ENCODE measurements at places on chromosomes 6 and 20.

- DNase-seq, result no peak
These were observed 92.8 kb downstream of the ARID1B start for GRCh38 chr6:156869980-156870398.

DNA sequence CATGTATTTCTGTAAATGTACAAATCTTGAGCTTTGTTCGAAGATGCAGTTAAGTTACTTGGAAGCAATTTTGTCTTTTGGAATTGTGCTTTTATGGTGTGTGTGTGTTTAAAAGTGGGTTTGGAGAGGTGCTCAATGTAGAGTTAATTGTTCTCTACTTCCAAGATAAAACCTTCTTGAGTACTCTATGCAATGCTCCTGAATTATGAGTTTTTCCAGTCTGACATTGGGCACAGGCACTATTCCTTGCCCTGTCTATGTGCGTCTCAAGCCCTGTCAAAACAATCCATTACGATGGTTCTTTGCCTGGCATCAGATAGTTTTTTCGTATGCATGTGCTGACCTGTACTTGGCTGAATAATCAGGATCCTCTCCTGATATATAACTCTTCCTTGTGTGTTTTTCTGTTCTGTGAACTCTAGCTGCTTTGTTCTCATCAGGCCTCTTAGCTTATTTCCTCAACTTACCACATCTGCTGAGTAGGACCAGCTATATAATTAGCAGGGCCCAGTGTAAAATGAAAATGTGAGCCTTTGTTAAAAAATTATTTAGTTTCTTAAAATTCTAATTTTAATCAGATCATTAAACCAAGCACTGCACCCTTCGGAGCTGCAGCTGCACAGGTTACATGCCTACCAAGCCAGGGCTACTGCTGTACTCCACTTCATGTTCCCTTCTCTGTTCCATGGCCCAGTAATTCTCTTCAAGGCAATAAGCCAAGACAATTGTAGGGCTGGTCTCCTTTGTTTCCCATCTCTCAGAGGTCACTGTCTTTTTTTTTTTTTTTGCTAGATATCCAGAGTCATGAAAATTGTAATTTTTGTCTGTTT lies 160.1 kb downstream of the ZFAND3 start:
- no peak for DNase-seq

DNA sequence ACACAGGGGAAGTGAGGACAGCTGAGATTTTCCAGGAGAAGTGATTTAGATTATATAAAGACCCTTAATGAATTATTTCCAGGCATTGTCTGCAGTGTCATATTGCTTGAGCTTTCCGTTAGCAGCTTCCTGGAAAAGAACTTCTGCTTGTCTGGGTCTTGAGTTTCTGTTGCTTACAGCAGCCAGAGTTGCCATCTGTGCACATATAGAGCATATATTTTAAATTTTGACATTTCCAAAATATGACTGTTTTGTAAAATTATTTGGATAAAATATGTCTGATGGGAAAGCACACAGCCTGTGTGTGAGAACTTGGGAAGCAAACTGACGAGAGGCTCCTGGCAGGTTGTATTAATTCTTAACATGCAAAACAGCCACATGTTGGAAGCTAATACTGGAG lies 21.0 kb upstream of the NKX2-2 start:
- DNase-seq, result no peak

DNA sequence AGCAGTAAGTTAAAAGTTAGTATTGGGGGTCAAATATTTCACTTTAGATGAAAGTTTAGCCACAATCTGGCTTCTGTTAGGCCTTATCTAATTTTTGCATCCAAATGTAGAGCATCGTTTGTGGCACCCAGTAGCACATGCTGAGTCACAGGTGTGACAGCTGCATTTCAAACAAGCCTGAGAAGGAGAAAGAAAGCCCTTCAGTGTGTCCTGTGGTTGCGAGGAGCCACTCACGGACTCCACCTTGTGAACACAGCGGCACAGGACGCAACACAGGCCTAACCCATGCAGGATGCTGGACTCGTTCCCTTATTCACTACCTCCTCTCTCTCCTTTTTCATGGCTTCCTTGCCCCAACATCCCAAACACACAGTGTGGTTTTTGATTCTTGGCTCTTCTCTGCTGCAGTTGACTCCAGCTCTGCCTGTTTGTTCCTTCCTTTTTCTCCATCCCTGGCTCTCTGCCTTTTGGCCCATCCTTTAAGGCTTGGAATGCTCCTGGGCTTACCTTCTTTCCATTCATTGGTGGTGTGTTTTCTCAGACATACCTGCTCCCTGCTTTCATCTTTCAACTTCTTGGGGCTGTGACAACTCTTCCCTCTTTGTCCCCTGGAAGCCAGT lies 124.2 kb downstream of the SLC16A10 start:
- no peak for DNase-seq

DNA sequence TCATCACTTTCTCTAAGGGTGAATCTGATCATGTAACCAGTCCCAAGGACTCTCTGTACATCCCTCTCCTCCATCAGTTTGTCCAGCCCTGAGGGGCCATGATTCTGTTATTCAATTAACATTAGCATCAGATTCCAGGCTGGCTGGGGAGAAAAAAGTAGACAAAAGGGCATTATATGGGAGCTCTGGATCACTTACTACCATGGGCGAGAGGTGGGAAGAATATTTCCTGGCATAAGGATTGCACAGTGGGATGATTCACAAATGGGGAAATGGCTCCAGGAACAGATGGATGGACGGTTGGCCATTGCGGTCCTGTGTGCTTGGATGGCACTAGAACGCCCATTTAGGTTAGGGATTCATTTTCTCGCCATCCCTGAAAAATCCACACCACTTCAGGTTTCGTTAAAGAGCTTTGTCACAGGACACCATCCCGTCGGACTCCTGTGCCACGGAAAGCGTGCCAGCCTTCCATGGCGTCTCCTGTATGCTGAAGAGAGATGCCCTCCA lies 112.6 kb downstream of the THBS2 start:
- DNase-seq, result no peak

- DNase-seq, result no peak
These were observed 97.0 kb upstream of the MAN1A1 start for GRCh38 chr6:119446609-119447008.

DNA sequence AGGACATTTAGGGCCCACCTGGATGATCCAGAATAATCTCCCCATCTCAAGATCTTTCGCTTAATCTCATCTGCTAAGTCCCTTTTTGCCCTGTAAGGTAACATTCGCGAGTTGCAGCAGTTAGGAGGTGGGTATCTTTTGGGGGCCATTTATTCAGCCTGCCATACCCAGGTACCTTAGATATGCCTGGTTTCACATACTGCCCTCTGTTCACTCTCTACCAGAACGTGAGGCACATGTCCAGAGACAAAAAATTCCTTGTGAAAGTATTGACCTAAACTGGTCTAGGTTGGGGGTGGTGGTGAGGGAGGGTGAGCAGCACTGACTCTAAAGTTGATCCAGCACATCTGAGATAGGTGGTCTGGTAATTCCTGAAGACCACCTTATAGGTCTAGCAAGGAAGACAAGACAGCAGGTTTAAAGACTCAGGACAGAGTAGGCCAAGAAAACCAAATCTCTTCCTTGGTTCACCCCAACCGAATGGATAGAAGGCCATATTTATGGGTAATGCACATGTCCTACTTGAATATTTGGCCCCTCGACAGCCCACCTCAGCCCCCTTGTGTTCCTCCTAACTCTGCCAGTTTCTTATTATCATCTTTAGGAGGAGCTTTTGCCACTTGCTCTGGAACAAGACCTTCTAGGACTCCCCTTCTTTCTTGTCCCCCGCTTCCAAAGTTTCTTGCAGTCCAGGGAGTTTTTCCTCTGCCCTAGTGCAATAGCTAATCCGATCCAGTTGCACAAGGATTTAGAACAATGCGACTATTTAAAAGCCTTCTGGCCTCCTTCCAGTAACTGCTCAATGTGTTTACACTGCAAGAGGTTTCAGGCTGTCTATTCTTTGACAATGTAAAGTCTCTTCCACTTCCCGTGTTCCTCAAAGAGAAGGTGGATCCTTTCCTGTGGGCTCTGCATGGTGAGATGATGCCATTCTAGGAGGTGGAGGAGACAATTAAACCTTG lies 213.0 kb upstream of the LAMP5 start:
- DNase-seq, result no peak

DNA sequence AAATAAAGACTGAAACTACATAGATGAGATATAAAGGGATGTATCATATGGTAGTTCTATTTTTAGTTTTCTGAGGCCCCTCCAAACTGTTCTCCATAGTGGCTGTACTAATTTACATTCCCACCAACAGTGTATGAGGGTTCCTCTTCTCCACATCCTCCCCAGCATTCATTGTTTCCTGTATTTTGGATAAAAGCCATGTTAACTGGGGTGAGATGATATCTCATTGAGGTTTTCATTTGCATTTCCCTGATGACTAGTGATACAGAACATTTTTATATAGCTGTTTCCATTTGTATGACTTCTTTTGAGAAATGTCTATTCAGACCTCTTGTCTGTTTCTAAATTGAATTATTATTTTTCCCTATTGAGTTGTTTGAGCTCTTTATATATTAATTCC lies 229.3 kb downstream of the RFPL4B start:
- DNase-seq, result no peak

DNA sequence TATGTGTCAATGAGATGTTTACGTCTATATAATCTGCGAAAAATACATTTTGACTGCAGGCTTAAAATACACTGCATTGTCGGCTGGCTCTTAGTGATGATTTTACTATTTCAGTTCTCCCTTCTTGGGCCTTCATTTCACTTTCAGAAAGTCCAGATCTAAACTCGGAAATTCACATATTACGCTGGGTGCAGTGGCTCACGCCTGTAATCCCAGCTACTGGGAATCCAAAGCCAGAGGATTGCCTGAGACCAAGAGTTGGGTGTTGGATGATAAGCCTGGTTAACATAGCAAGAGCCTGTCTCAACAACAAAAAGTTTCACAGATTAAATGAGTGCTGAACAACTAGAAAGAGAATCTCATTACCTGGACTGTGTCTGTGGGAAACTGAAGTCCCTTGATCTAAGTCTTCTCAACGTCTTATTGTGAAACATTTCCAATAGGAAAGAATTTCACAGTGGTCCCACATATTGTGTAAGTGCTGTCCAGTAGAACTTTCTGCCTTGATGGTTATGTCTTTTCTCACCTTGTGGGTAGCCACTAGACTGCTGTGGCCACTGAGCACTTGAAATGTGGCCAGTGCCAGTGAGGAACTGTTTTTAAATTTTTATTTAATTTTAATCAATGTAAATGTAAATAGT lies 1.9 kb downstream of the GINM1 start:
- DNase-seq, result no peak

DNA sequence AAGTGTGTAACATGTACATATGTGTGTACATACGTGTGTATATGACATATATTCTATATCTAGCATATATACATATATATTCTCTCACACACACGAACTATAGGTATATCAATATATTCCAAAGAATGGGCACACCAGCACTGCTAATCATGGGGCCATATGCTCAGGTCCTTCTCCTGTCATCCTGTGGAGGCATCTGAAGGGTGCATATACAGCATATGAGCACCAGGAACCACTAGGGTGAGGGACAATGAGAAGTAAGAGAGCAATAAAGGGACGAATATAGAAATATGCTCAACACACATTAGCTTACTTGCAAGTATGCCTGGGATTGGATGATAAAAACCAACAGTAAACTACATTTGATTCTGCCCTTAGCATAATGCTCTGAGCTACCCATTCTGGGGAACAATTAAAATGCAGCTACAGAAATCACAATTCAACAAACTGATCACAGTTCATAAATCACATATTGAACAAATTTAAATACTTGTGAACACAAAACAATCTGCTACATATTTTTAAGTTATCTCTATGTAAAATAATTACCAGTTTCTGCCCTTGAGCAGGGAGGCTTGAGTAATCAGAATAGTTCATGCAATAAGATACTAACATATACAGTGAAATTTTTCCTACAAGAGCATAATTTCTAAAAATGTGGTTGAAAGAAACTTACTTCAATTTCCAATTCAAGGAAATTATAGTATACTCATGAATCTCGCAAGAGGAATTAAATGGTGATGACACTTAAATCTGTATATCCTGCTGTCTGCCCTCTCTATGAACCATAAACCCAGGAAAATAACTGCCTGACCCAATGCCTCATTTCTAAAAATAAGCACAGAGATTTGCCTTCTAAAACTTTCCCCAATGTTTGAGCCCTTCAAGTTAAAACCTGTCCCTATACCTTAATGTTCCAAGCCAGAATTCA lies 272.2 kb upstream of the THEMIS start:
- DNase-seq, result no peak

- no peak for DNase-seq
These were observed 100.3 kb upstream of the MYL9 start for GRCh38 chr20:36441027-36441414.

DNA sequence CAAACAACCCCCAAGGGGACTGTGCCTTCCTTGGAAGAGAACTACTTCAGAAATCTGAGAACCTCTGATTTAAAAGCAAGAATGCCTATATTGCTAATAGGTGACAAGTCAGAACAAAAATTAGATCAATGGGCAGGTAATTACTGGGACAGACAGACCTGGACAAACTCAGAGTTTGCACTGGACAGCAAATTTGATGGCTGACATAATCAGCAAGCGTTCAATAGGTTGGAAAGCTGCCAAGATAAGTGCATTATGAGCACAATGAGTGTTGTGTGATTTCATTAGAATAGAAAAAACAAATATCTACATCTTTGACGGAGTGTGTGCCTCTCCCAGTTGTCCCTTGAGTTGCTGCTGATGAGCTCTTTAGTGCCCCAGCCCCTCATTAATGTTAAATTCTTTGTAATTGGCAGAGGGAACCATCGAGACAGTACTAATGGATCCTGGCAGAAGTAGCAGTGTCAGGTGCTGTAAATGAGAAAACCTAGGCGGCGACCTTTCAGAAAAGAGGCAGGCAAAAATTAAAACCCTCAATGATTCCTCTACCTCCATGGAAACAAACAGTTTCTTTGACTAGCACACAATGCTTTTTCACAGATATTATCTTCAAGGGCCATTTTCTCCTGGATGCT lies 116.5 kb upstream of the COL21A1 start:
- no peak for DNase-seq
